ENCODE measurements at places on chromosomes 5 and 9.

DNA sequence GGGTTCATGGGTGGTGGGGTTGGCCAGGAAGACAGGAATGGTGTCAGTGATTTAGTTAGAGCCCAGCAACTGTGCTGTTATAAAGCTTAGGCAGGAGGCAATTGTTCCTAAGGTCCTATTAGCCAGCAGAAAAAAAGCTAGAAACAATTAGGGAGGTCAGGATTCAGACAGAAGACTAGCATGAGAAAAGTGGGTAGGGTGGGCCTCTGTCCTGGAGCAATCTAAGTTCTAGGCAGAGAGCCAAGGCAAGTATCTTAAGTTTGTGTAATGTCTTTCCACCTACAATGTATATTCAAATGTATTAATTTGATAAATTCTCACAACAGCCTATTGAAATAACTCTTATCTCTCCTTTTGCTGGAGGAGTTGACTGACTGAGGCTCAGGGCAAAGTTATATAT is 6.1 kb upstream of the ZFAND5 start:
- DNase-seq = no peak

DNA sequence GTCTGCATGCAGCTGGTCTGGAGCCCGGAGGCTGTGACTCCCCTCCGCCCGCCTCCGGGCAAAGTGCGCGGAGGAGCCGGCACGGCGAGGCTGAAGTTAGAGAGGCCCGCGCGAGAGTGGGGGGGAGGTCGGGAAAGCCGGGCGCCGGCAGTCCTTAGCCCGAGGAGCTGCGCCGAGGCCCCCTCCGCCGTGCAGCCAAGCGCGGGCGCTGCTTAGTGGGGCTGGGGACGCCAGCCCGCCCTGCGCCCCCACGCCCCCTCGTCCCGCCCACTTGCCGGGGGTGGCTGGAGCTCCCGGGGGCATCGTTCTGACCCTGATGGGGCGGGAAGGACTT is 403 bp downstream of the NINJ1 start:
- DNase-seq = no peak

GRCh38 chr5:96381526-96381925 is 51.5 kb downstream of the PCSK1 start:
- DNase-seq = no peak

DNA sequence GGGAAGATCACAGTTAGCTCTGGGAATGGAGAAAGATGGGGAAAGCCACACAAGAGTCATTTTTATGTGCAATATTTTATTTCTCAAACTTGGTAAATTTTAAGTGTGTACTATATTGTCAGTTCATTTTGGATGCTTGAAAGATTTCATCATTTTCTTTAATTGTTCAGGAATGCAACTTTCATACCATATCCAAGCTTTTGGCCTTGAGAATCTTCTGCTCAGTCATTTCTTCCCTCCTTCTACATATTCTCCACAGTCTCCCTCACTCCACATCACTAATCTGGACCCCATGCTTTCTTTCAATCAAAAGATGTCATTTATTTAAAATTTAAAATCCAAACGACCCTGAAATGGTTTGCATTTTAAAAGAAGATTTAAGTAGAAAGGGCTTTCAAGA is 135.4 kb downstream of the FAM114A2 start:
- no peak for DNase-seq

- DNase-seq = no peak
Measured at GRCh38 chr9:82202808-82203207, 214.2 kb downstream of the SPATA31D1 start.

GRCh38 chr9:89878003-89878411 is 273.2 kb downstream of the GADD45G start:
- peak; percentile 15 for DNase-seq

- DNase-seq = no peak
Measured at GRCh38 chr9:18675332-18675731, 201.4 kb downstream of the ADAMTSL1 start.

DNA sequence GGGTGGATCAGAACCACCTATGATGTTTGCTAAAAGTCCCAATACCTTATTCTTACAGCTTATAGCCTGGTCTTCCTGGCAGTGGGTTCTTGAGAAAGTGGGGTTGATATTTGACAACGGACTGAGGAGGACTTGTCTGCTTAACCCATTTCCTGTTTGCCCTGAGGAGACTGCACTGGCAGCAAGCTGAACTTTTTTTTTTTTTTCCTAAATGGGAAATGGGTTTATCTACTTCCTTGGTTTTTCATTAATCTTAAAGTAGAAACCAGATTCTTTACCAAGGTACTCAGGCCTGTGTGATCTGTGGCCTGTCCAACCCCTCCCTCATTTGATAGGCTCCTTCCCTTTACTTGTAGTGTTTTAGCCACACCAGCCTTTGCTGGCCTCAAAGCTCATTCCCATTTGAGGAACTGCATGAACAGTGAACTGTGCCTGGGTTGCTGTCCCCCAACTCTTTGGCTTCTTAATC is 47.1 kb downstream of the C9orf57 start:
- DNase-seq = no peak

GRCh38 chr5:78805474-78806124 is 157.0 kb upstream of the LHFPL2 start:
- DNase-seq = no peak

DNA sequence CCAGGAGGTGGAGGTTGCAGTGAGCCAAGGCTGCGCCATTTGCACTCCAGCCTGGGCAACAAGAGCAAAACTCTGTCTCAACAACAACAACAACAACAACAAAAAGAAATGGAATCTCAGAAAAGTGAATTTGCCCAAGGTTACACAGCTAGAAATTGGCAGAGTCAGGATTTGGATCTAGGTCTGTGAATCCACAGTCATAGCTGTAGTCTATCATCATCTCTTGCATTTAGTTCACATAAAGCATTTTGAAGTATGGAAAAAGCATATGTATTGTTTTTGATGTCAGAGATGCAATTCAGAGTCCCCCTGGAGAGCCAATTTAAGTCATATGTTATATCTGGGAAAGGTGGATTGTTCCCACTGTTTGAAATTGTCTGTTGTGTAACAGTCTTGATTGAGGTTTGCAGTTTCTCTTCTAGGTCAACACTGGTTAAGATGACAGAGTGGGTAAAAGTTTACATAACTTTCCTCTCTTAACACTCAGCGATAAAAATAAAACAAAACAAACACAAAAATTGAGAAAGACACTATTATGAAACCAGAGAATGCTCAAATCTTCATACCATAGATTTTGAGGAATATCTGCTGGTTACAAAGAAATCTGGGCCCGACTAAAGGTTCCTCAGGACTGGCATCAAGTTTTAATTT is 21.5 kb upstream of the GPR21 start:
- no peak for DNase-seq

DNA sequence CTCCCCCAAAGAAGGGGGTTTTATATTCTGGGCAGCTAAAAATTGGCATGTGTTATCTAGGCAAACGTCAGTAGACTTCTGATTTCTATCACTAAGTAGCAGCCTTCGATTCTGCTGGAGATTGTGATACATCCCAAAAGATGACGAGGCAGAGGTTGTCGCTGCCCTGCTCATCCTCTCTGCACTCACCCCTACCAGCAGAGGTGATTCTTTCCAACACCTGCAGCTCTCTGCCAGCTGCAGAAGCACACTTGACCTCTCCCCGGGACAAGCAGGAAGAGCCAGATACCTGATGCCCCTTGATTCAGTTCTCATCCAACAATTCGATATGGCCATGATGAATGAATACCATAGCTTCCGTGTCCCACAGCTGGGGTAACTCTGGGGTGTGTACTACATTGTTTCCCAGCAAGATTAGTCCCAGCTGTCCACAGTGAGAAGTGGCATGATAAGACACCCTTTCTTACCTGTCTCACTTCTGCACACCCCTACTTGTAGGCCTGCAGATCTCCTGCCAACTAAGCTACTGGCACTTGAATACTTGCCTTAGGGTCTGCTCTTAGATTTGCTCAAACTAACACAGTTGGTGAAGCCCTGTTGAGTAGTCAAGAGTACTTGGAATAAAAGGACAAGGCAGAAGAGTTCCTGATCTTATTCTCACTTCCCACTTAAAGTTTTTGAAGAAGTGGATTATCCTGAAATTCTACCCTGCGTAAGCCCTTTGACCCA is 37.6 kb upstream of the SMAD5 start:
- no peak for DNase-seq

DNA sequence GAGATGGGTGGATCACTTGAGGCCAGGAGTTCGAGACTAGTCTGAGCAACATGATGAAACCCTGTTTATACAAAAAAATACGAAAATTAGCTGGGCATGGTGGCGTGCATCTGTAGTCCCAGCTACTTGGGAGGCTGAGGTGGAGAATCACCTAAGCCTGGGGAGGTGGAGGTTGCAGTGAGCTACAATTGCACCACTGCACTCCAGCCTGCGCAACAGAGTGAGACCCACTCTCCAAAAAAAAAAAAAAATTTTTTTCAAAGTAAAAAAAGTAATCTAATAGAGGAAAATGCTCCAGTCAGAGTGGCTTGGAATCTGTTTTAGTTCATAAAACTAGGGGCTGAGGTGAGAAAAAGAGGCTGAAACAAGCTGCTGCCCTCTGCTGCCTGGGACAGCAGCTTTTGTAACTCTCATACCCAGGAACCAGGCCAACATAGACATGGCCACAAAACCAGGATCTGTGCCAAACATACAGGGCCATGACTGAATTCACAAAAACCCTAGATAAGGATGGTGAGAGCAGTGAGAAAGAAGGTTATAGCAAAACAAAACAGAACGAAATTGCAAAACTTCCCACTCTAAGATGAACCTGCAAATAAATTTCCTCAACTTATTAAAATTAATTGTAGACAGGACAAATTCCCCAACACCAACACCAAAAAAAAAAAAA is 13.1 kb upstream of the DCAF12 start:
- no peak for DNase-seq

DNA sequence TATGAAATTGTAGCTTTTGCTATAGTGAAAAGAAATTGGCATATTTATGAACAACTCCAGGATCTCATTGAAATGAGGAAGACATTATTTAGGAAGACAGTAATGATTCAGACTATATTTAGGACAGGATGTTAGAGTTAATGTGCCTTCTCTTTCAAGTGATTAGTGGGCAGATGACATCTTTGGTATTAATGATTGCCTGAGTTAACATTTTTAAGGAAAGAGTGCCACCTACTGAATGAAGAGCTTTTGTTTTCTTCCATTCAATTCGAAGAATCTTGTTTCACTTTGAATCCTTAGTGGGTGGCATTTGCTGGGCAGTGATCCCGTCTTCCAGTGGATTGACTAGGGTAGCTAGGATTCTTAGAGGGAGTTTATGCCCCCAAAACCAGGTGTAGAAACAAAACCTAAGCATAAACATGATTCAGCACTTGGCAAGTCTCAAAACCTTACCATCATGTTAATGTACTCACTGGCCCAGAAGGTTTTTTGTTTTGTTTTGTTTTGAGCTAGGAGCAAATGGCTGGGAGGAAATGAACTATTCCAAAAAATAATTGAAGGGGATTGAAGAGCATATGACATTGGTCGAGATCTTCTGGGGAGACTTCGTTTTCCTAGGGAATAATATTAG is 23.2 kb downstream of the MAP3K1 start:
- DNase-seq = no peak

DNA sequence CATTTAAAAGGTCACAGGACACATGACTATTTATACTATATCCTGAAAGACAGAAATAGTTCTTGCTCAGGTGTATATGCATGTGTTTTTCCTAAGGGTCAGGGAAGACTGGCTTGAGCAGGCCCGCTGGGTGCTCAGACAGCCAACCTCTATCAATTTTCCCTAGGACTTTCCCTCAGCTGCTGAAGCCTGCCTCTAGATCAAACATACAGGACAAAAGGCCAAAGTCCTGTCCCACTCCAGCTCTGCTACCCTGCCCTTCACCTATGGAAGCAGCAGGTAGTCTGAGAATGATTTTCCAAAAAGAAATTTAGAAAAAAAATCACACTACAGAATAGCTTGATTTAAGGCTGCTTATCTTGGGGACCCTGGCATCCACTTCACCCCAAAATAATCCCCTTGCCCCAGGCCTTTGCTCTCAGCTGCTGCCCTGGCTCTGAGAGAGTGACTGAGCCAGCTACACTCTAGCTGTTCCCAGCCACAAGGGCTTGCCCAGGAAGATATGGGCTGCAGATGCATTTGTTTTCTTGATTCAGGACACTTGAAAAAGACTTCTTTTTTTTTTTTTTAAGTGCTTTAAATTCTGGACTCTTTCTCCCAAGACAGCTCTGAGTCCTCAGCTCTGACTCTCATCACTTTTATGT is 42.5 kb downstream of the KLHL3 start:
- DNase-seq = no peak

DNA sequence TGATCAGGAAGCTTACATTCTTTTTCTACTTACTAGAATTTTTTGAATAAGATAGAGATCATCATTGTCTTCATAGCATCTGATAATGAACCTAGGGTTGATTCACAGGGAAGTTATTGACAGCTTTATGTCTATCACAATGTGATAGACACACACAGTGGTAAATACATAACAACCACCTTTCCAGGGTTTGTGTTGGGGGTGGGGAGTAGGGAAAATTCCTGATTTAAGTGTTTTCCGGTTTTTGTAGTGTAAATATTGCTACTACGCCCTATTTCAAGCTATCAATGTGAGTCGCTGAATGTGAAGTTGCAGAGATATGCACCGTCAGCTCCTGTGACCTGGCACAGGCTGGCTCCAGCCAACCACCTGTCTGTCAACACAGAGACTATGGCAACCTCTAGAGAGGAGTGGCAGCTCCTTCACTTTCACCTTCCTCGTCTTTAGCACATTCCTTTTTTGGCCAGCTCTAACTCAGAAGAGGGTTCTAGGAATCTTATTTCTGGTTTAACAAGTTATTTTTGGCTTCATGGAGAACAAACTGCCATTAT is 224.9 kb downstream of the MAT2B start:
- no peak for DNase-seq

- no peak for DNase-seq
Measured at GRCh38 chr5:178673801-178674295, 47.0 kb upstream of the CLK4 start.

GRCh38 chr5:172770374-172770674 is 671 bp downstream of the DUSP1 start:
- no peak for DNase-seq

GRCh38 chr9:134271338-134272301 is 54.6 kb upstream of the RXRA start:
- DNase-seq = no peak

- no peak for DNase-seq
Measured at GRCh38 chr9:90540734-90541133, 101.9 kb downstream of the DIRAS2 start.

- DNase-seq = no peak
Measured at GRCh38 chr9:107919263-107919662, 429.7 kb upstream of the KLF4 start.

DNA sequence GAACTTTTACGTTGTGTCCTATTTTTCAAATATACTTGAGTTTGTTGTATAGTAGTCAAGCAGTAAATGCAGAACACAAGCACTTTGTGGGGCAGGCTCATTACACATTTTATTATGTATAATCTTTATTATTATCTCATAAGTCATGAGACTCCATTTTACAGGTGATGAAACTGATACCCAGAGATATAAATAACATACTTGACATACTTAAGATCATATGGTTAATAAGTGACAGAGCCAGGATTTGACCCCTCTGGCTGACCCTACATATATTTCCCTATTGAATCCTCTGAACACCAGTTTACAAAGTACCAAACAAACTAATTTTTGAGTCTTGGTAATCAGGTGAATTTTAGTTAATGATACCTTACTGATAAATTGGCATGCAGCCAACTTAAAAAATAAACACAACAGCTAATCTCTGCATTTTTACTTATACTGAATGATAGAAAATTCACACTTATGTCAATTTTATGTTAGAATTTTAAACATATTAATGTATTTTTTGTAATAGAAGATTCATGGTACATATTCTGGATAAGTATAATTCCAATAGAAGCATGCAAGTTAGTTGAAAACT is 305.0 kb upstream of the MEF2C start:
- DNase-seq = no peak

GRCh38 chr5:108720391-108720790 is 27.3 kb upstream of the FER start:
- DNase-seq = no peak

Measured in RWPE2 (cell line).